ENCODE measurements at places on chromosomes 4 and X.

GRCh38 chr4:100841911-100842310 is 324.1 kb upstream of the EMCN start:
- no peak for DNase-seq

DNA sequence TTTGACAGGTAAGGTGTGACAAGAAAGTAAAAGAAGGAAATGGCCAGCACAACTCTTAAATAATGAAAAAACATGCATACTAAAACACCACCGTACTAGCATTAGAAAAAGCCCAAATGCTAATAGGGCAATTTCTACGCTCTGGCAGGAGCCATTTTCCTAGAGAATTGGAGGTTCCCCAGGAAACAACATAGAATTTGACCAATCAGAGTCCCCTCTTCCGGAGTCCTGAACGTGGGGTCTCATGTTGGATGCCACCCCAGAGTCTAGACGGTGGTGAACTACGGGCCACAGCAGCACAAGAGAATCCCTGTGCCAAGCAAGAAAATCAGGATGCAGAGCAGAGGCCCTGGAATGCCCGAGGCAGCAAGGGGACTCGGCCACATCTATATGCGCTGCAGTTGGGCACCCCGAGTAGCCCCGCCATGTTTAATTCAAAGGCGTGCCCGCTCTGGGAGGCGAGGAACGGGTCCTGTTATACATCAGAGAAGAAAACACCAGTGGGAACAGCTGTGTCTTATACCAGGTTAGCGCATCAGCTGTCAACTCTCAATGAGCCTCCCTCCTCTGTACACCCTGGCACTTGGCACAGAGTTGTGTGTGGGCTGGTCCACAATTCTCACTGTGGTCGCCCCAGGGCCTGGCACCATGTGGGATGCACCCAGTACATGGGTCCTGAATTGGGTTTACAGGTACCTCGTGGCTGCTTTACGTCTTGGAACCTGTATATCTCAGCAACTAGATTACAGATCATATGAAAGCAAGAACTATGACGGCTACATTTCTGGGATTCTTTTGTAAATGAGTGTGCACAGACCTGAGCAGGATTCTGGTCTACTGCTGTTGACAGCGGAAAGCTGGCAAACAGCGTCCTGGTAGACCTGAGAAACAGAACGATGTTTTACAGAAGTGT is 52.1 kb downstream of the SEL1L3 start:
- no peak for DNase-seq

DNA sequence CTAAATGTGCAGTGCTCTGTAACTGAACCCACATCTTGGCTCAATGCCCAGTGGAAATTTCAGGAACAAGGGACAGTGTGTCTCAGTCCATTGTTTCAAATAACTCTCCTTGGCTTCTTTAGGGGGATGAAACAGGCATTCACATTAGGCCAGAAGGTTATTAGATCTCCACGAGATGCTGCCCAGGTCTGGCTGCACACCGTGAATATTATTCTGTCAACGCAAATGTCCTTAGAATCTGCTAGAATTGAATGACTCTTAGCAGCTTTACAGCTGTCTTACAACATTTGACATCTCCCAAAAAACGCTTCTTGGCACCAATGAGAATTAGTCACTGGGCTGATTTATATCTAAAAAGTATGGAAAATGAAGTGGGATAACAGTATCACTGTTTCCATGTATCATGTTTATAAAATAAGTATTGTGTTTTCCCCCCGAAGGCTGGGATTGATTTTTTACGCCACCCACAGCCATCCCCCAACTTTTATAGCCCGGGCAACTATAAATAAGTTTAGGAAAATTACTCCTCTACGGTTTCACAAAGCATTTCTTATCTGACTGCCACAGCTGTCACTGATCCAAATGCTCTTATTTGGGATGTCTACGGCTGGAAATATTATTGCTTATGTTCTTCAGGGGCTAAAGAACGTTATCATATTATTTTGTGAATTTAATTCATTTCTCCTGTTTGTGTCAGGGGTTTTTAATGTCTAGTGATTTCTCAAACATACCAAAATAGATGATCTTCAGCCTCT is 559.7 kb upstream of the FAT1 start:
- no peak for DNase-seq

DNA sequence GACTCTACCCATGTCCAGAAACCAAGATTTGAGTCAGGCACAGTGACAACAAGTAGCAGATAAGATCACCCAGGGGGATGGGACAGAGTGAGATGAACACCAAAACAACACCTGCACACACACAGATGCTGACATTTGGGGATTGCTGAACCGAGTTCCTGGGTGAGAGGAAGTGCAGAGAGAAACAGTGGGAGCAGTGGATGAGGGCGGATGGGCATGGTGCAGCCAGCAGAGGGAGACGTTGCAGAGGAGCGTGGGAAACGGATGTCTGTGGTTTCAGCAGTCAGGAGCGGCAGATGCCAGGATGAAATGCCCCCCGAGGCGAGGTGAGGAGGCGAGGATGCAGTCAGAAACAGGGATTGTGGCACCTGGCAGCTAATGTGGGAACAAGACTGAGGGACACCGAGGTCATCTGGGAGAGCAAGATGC is 78.6 kb upstream of the STS start:
- DNase-seq = no peak

Measured in stimulated activated CD4-positive, alpha-beta T cell treated with anti-CD3 and anti-CD28 coated beads, TNF-alpha, amount 100 ng/mL, for 4 hours (primary cell).